GF-D8 (cell line): ENCODE measurements at places on chromosomes 13 and 19.
A peak's percentile ranks its signal among the peaks of the same experiment; 100 is the strongest.

DNA sequence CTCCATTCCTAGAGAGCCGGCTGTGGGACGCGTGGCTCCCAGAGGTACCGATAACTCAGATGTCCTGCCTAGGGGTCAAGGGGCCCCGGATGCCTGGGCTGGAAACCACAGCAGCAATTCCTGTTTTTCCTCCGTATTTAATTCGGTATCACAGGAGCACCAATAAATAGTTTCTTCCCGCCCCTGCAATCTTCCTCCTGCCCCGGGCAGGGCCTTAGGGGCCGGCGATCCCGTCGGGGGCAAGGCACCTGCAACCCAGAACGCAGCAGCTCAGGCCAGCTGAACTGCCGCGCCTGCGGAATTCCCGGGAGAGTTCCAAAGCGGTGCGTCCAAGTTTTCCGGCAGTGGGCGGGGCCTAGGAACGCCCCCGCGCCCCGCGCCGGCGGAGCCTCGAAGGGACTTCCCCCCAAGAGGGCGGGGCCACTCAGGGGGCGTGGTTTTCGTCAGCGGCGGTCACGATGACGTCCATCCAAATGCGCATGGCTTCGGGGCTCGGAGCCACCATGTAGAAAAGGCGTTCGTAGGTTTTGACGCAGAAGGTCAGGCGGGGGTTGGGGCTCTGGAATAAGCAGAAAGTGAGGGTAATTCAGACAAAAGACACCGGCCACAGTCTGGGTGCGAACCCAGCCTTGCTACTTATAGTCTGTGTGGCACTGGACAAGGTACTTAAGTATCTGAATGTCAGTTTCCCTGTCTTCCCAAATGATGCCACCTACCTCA, 9.7 kb upstream of the LYPD3 start:
- DNase-seq: peak; percentile 63

- no peak for DNase-seq
Measured at GRCh38 chr13:112716841-112717520, 27.1 kb downstream of the ATP11A start.

DNA sequence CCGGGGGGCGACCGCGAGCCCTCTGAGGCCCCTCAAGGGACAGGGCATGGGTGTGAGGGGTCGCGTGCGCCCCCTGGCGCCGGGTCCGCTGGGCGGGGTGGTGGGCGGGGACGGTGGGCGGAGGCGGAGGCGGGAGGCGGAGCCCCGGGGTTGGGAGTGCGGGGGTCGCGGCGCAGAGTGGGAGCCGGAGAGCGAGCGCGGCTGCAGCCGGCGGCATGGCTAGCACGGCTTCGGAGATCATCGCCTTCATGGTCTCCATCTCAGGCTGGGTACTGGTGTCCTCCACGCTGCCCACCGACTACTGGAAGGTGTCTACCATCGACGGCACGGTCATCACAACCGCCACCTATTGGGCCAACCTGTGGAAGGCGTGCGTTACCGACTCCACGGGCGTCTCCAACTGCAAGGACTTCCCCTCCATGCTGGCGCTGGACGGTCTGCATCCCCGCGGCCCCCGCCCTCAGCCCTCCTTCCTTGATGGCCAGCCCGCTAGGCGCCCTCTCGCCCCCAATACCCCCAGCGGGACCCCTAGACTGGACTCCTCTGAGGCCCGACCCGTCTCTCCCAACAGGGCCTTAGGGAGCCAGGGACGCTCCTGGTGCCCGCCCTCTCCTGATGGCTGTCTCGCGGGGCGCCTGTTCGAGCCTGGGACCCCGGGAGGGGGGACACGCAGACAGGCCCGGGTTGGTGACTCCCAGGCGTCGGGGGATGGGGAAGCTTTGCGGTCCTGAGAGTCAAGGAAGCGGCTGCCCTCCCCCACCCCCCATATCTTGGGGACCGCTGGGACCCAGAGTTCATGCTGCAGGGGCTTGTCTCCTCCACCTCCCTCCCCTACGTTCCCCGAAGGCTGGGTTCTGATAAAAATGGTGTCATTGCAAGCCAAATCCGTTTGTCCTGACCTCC, at the start of gene CLDN10:
CLDN10 (plus strand) TSS at position 182 of the 903 bp plus-strand sequence; CDS start at position 216, 34 bp downstream.
- no peak for DNase-seq

DNA sequence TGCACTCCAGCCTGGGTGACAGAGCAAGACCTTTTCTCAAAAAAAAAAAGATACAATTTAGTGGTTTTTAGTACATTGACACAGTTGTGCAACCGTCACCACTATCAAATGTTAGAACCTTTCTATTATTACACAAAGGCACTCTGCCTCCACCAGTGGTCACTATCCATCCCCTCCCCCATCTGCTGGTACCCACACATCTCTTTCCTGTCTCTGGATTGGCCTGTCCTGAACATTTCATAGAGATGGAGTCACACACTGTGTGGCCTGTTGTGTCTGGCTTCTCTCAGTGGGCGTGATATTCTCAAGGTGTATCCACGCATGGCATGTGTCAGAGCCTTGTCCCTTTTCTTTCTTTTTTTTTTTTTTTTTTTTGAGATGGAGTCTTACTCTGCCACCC, 11.2 kb downstream of the KDM4B start:
- DNase-seq: no peak

- DNase-seq: no peak
Measured at GRCh38 chr13:77056382-77056781, 29.4 kb upstream of the FBXL3 start.

- DNase-seq: no peak
Measured at GRCh38 chr19:53147645-53148044, 11.2 kb downstream of the ZNF347 start.

- DNase-seq: peak; percentile 69
Measured at GRCh38 chr19:46718934-46719622, 2.2 kb upstream of the PRKD2 start.

- DNase-seq: no peak
Measured at GRCh38 chr13:107203146-107203847, 635.4 kb upstream of the ARGLU1 start.

- DNase-seq: no peak
Measured at GRCh38 chr19:47267350-47267759, 7.3 kb upstream of the INAFM1 start.
